NCI-H187 treated with DMSO at 0.1 percent for 48 hours (cell line): ENCODE measurements at places on chromosomes 11 and 22.

DNA sequence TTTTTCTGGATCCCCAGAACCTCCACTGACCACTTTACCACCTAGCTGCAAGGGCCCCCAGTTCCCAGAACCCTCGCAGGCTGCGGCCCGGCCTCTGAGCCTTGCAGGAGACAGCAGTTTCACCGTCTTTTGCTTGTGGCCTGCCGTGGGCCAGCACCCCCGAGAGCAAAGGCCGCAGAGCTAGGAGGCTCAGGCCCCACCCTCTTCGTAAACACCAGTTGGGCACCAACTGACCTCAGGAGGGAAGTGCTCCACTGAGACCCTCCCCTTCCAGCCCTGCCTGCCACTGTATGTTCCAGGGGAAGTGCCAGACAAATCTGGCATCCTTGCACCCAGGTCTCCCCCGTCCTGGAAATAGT lies 23.4 kb upstream of the CREB3L1 start:
- DNase-seq: no peak

GRCh38 chr11:61532134-61533038 lies 23.8 kb downstream of the LRRC10B start:
- peak; percentile 23 for DNase-seq

DNA sequence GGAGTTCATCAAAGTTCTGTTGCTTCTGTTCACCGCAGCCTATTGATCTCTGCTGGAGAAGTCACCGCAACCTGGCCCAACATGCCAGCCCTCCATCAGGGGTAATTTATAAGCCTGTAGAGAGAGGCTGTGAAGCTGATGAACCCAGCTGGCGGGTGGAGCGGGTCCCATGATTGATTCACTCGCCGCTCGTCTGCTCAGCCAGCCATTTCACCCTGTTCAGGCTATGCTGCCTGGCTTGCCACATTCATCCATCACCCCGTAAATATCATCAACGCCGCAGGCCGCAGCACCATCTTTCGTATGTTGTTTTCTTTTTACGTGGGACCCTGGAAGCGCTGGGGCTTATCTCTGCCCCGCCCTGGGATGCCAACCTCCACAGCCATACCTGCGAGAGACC lies 116.7 kb upstream of the OPCML start:
- no peak for DNase-seq

- DNase-seq: no peak
Measured at GRCh38 chr22:41197038-41197972, 7.8 kb upstream of the L3MBTL2 start.

DNA sequence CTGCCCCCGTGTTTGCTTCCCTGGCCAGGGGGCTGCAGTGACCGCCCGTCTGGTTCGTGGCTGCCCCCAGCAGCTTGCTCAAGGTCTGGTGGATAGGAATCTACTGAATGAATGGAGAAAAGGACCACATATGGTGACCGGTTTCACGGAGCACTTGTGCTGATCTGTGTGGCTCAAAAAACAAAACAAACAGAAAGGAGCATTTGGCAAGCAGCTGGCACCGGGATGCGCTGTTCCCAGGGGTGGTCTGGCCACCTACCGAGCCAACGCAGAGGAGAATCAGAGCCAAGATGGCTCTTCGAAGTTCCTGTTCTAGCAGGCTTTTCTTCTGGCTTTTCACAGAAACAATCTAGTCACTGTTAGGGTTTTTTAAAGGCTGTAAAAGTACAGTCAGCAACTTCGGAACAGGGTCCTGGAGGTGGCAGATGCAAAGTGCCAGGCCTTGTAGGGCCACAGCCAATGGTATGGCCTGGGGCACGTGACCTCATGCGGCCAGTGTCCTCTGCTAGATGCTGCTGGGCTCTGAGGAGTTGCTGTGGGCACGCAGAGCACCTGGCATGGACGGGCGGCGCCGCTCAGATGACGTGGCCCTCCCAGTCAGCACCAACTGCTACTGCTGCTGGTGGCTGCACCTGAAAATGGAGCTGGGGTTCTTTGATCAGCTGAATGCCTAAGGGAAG lies 27.3 kb upstream of the PACSIN2 start:
- no peak for DNase-seq

- no peak for DNase-seq
Measured at GRCh38 chr11:128757235-128757711, 63.4 kb downstream of the FLI1 start.

GRCh38 chr11:113841691-113842090 lies 33.7 kb downstream of the USP28 start:
- DNase-seq: no peak

DNA sequence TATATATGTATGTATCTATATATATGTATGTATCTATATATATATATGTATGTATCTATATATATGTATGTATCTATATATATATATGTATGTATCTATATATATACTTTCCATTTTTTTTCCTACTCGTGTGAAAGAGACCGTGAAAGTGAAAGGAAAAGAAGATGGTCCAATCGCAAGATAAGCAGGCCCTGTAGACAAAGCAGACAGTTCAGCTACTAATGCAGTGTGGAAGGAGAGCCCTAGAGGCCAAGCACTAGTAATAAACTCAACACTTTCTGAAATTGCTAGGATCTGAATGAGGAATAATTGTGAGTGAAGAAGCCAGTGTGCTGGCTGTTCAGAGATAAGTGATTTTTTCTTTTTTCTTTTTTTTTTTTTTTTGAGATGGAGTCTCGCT lies 47.2 kb downstream of the MCHR1 start:
- DNase-seq: no peak

DNA sequence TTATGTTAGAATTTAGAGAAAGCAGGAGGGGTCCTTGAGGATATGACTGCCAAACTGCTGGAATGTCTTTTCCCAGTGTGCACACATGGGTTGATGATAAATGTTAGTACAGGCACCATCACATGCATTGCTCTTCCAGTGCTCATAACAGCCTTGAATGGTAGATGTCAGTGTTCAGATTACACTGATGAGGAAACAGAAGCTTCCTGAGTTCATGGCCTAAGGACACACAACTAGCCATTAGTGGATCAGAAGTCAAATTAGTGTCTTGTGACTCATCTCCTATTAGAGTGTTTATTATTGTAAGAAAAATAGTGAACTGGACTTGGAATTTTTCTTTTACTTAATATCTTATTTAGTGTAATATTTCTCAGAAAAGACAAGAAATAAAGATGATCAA lies 241.5 kb downstream of the DDX10 start:
- no peak for DNase-seq

DNA sequence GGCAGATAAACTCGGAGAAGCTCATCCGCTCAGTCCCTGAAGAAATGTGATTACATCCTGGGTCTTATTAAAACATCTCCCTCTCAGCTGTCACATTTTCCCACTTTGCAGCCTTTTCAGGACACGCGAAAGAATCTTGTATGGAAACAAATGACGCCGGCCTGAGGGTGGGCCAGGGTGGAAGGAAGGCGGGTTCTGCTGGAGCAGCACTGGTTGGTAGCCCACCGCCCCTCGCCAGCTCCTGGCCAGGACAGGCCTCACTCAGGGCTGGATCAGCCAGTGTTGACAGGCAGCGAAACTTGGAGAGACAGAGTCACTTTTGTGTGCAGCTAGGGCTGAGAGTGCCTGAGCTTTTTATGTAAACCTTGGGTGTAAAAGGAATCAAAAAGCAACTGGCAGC lies 371.8 kb downstream of the TBC1D22A start:
- no peak for DNase-seq

DNA sequence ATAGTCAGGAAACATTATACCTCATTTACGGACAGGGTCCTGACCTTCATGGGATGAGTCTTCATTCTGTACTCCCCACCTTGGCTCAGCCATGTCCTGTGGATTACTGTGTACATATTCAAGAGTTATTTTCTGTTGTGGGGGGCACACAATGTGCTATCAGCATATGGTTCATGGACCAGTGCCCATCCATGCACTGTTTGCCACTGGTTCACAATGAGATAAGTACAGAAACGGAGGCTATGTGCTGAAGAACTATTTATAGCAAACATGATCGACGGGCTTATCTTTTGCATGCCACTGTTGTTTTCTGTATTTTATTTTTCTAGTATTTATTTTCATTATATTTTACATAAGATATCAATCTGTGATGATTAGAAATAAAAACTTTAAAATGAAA lies 56.4 kb upstream of the CCDC89 start:
- DNase-seq: no peak

GRCh38 chr22:19619144-19620009 lies 94.9 kb upstream of the SEPTIN5 start:
- DNase-seq: no peak

DNA sequence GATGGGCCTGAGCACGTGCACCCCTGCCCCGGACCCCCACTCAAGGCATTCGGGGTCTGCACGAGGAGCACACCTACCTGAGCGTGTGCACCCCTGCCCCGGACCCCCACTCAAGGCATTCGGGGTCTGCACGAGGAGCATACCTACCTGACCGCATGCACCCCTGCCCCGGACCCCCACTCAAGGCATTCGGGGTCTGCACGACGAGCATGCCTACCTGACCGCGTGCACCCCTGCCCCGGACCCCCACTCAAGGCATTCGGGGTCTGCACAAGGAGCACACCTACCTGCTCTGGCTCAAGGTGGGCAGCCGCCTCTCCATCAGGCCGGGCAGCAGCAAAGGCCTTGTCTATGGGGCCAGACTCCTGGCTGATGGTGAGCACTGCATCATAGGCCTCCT lies 48.7 kb upstream of the LRRC32 start:
- no peak for DNase-seq

DNA sequence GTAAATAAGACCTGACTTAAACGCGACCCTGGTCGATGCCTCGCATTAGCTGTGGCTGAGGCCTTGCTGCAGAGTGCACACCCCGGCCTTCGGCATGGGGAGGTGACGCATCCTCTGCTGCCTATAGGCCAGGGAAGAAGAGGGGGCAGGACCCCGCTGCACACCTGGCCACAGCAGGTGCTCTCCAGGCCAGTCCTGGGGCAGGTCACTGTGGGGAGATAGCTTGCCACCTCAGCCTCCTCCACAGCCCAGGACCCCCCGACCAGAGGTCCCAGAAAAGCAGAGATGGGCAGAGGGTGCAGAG lies 12.7 kb downstream of the LRFN4 start:
- no peak for DNase-seq

DNA sequence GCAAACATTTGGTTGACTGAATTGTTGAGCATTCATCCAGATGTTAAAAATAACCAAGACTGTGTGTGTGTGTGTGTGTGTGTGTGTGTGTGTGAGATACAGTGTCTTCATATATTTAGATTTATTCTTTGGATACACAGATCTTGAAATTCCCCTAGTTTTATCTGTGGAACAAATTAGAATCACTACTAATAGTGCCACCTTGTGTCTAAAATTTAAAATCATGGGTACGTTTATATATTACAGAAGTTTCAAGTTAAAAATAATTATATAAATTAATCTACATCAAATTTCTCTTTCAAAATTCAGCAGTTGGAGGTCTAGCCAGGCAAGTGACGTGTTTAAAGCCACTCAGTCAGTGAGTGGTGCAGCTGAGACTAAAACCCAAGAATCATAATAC lies 1566.2 kb upstream of the TENM4 start:
- DNase-seq: no peak

DNA sequence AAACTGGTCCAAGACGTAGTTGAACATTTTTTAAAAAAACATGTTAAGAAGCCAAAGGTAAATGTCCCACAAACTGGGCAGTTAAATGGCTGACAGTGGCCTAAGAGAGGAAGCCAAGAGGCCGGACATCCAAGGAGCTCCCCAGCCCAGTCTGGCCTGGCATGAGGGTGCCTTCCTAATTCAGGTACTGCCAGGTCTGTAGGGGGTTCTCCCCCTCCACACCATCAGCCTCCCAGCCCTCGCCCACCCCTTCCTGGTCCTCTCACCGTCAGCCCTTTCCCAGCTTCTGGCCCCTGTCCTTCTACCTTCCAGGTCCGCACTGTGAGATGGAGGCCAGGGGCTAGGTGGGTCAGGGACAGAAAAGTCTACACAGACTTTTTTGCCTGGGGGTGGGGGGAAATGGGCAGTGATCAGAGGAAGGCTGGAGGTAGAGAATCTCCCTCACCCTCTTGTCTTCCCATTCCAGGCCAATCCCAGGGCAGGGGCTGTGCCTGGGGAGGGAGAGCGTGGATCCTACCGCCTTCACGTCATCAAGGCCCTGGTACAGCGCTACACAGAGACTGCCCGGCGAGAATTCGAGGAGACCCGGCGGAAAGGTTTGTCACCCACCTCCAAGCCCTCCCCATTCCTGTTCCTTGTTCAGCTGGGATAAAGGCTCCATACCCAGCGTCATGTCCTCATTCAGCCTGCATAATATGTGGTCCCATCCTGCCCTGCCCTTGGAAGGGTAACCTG lies 6.0 kb downstream of the ART5 start:
- no peak for DNase-seq

- no peak for DNase-seq
Measured at GRCh38 chr11:134360050-134360835, 28.5 kb downstream of the GLB1L2 start.

DNA sequence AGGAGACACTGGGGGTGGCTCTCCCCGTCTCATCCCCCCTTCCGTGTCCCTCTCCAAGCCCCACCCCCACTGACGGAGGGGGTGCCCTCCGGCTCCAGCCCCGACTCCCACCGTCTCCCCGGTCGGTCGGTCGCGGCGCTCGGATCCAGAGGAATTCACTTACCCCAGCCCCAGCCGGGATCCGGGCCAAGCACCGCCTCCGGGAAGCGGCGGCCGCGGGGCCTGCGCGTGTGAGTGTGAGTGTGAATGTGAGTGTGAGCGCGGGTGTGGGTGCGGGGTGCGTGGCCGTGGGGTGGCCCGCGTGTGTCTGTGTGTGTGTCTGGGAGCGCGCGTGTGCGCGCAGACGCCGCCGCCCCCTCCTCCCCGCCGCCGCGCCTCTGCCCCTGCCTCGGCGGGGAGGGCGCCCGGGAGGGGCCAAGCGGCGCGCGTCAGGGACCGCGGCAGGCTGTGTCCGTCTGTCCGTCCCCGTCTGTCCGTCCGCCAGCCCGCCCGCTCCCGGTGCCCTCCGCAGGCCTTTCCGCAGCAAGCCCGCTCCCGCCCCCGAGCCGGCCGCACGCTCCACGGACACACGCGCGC lies at the start of gene ELFN2:
ELFN2 (minus strand) TSS at position 345 of the 576 bp plus-strand sequence. CDS start 51,945 bp downstream, outside the sequence.
- no peak for DNase-seq

GRCh38 chr11:70097783-70098563 lies 19.9 kb downstream of the ANO1 start:
- DNase-seq: no peak

DNA sequence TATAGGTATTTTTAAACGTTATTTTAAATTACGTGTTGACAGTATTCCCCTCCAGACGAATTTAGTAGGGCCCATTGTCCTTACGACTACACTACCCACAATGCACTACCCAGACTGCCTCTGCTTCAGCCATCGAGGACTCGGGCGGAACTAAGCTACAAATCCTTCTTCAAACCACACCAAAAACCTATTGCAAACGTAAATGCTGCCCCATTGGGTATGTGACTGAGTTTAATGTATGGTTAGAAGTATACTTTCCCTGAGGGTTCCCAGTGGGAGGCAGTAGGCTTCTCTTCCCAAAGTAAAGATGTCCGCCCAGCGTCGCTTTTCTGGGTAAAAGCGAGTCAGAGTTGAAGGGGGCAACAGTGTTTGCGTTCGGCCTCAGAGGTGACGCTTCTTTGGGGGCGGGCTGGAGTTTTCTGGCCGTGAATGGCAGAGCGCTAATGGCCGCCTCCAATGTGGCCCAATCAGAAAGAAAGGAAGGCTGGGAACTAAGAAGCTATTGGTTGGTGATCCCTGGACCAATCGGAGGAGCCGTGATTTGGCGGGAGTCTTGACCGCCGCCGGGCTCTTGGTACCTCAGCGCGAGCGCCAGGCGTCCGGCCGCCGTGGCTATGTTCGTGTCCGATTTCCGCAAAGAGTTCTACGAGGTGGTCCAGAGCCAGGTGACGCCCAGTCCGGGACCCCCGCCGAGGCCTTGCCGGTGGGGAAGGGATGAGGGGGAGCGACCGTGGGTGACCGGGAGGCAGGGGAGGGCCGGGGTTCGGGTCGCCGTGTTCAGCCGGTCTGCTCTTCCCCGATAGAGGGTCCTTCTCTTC lies at the start of gene CDC45:
CDC45 (plus strand) TSS at position 566 of the 818 bp plus-strand sequence; CDS start at position 615, 49 bp downstream.
- DNase-seq: peak; percentile 83
